ENCODE measurements at places on chromosomes 11 and 22.

- DNase-seq, result no peak
Observed at GRCh38 chr11:125892071-125892470, 4.6 kb downstream of the HYLS1 start.

DNA sequence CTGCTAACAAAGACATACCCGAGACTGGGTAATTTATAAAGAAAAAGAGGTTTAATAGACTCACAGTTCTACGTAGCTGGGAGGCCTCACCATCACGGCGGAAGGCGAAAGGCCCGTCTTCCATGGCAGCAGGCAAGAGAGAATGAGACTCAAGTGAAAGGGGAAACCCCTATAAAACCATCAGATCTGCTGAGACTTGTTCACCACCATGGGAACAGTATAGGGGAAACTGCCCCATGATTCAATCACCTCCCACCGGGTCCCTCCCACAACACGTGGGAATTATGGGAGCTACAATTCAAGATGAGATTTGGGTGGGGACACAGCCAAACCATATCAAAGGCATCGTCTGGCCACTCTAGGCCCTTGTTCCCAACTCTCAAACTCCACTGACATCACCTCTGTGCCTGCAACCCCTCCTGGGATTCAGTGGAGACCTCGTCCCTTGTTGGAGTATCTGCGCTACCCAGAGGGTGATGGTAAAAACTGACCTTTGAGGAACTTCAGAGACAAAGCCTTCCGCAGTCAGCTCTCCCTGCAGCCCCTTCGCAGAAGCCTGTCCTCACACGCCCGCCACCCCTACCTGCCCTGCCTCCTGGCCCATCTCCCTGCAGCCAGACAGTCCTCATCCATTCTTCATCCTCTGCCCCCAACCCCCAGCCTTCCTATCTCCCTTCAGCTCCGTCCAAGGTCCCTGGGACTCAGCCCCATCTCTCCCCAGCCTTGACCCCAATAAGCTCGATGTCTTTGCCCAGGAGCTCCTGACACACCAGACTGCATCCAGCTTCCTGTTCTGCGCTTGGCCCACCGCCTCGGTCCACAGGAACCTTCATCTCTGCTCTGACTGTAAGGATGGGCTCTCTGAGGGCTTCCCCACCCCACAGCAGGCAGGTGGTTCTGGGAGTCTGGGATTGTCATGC is 15.8 kb downstream of the CCND1 start:
- no peak for DNase-seq

- DNase-seq, result no peak
Observed at GRCh38 chr11:76713499-76713898, 43.0 kb upstream of the LRRC32 start.

- no peak for DNase-seq
Observed at GRCh38 chr11:129611661-129612446, 203.8 kb upstream of the TMEM45B start.

DNA sequence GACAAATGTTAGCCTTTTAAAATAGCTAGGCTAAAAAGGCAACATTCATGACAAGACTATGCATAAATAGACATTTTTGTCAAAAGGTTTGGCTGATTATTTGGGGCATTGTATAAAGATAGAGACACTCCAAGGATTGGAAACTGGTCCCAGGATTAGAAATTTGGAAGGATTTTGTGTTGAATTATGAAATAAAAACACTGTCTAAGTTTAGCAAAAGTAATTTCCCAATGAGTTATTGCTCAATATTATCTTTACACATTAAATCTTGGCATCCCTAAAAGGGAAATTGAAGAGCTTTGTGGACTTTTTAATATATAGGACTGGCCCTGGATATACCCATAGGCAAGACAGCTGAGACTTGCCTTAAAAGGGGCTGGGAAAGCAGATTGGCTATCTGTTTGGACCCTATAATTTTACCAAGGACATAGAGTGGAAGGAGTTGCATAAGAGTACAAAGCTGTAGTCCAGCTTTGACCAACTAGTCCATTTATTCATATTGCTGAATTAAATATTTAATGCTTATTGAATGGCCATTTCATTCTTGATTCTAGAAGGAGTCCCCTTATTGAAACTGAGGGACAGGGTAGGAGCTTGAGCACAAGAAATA is 382.7 kb downstream of the METTL15 start:
- no peak for DNase-seq

DNA sequence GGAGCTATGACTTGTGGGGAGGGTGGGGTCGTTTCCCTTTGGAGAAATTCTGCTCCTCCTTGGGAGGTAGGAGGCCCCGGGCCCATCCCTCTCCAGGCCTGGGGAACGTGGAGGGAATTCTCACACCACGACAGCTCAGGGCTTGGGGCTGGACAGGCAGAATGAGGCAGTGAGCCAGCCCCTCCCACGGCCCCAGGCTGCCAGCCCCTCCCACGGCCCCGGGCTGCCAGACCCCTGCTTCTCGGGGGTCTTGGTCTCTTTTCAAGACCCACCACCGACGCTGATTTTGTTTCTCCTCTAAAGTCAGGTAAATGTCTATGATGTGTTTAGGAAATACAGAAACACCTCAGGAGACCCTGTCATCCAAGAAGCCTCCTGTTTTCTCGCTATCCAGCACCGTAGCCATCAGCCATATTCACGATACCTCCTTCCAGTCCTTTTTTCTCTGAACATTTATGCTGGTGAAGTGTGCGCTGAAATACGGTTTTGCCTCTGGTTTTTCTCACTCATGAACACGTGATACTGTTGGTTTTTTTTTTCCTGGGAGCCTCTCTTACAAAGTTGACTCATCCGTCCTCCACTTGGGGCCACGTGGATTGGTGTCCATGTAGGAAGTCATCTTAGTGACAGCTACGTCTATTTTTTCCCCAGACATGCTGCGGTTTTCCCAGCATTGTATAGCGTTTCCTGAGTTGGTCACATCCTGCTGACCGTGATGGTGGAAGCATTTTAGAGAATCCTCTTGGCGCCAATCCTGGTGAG is 1219.6 kb downstream of the BRD1 start:
- no peak for DNase-seq

DNA sequence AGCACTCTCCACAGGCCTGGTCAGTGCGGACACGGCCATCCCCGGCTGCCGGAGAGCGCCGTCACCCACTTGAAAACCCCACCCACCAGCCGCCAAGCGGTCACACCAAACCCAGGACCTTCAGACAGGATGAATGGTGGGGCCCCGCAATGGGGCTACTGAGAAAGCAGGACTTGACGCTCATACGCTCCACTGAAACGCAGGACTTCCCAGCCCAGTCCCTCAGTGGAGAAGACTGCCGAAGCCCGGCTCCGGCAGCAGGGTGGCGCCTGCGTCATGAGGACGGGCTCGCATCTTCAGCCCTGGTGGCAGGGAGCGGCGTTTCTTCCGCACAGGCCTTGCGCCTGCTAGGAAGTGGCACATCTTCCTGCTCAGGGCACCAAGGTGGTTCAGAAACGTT is 15.3 kb upstream of the PHLDA2 start:
- DNase-seq, result no peak

- DNase-seq, result no peak
Observed at GRCh38 chr11:12581923-12582322, 92.3 kb upstream of the TEAD1 start.

DNA sequence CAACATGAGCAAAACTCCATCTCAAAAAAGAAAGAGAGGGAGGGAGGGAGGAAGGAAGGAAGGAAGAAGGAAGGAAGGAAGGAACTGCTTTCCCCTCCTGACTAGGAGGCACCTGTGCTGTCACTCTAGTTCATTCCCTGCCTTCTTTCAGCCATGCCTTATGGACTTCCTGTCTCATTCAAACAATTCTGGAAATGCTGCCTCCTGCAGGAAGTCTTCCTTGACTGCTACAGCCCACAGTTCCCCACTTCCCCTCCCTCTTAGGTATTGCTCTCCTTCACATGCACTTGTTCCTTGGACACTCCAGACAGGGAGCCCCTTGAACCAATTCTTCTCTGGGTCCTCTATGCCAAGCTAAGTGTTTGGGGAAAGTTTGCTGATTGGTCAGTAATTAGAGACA is 31.6 kb upstream of the WNT11 start:
- DNase-seq, result no peak

- peak; percentile 32 for DNase-seq
Observed at GRCh38 chr11:117300283-117300663, 9.1 kb downstream of the BACE1-AS start.

- DNase-seq, result no peak
Observed at GRCh38 chr11:77089004-77089545, 13.6 kb upstream of the OMP start.

GRCh38 chr11:29628609-29629008 is 388.2 kb downstream of the KCNA4 start:
- no peak for DNase-seq

- no peak for DNase-seq
Observed at GRCh38 chr22:35343664-35344550, 37.0 kb upstream of the HMOX1 start.

DNA sequence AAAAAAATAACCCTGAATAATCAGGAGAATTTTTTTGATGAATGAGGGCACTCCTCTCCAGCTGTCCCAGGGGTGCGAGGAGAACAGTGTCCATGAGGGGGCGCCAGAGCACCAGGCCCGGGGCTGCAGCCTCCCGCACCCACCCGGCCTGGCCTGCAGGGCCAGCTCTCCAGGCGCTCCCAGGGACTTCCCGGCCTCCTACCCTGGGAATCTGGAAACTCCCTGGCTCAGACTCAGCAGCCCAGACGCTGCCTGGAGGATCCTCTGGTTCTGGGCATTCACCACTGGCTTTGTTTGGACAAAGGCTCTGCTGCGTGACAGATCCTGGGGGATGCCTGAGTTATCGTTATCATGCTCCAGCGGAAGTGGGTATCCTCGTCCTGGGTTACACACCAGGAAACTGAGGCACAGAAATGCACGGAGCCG is 31.0 kb downstream of the MCM5 start:
- DNase-seq, result peak; percentile 37

DNA sequence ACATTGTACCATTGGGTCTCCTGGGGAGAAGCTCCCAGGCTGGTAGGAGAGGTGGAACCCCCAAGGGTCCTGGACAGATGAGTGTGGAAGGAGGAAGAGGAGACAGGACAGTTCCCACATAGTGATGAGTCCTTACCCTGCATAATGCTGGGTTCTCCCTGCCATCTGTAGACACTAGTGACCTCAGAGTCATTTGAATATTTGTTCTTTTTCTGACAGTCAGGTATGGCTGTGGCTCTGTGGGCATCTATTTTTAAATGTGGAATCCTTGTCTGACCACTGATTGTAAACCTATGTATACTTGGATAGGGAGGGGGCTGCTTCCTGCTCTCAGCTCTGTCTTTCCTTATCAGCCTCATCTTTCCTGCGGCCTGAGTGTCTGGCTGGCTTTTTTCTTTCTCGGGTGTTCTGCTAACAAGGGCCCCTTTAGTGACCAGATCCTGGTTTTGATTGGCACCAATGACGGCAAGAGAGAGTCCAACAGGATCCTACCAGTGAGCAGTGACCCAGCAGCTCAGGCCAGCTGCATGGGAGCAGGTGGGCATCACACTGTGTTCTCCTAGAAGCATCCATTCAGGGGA is 2.6 kb upstream of the SLC5A1 start:
- no peak for DNase-seq

GRCh38 chr11:13098063-13098462 is 88.9 kb downstream of the RASSF10 start:
- DNase-seq, result no peak
